ENCODE measurements at places on chromosomes 3 and 15.

GRCh38 chr3:153714016-153714415 is 407.2 kb upstream of the ARHGEF26 start:
- no peak for DNase-seq

GRCh38 chr15:87689716-87690115 is 566.8 kb downstream of the NTRK3 start:
- no peak for DNase-seq

DNA sequence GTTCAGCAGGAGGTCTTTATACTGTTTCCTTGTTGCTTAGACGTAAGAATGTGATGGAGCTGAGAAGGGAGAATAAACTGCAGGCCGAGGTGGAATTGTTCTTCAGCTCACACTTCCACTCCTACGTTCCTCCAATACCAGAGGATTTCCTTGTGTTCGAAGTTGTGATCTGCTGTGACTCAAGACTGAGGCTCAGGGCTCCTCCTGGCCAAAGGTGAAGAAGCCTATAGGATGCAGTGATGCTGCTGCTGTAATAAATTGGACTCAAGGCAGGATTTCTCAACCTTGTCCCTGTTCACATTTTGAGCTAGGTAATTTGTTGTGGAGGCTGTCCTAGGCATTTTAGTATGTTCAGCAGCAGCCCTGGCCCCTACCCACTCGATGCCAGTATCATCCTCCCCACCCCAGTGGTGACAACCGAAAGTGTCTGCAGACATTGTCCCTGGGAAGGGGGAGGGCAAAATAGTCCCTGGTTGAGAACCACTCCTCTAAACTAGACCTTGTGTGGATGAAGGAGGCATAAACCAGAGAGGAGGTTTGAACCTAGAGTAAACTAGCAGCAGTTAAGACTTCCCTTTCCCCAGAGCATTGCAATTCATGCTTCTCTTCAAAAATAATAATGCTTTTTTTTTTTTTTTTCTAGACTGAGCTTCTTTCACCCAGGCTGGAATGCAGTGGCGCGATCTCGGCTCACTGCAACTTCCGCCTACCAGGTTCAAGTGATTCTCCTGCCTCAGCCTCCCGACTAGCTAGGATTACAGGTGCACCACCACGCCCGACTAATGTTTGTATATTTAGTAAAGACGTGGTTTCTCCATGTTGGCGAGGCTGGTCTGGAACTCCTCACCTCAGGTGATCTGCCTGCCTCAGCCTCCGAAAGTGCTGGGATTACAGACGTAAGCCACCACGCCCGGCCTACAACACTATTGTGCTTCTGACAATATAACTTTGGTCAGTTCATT is 11.1 kb downstream of the RAP2B start:
- DNase-seq: no peak

GRCh38 chr15:42919308-42919707 is 1.3 kb downstream of the TTBK2 start:
- DNase-seq: peak; percentile 5

DNA sequence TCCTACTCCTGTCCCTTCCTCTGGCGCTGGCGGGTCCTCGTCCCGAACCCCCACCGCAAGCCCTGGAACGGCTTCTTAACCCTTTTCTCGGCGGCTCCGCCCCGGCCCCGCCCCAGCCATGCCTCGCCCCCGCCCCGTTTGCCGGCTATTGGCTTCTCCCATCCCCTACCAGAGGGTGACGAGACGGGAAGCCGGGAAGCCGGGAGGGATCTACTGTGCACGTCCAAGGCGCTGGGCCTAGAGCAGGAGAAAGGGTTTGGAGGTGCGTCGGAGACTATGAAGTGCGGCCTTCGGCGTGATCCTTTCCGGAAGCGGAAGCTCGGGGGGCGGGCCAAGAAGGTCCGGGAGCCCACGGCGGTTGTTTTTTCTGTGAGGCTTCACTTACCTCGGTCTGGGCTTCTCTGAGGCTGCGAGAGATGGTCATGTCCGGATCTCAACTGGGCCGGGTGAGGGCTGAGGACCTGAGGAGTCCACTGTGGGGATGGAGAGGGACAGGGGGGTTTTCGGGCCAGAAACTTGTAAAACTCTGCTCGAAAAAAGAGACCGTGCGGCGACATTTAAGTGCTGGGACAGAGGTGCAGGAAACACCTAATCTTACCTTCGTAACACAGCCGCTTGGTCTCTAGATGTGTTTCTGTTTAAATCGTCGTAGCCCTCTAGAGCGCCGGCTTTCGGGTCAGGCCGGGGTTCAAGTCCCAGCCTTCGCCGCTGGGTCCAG is 21.4 kb downstream of the ROPN1B start:
- no peak for DNase-seq

DNA sequence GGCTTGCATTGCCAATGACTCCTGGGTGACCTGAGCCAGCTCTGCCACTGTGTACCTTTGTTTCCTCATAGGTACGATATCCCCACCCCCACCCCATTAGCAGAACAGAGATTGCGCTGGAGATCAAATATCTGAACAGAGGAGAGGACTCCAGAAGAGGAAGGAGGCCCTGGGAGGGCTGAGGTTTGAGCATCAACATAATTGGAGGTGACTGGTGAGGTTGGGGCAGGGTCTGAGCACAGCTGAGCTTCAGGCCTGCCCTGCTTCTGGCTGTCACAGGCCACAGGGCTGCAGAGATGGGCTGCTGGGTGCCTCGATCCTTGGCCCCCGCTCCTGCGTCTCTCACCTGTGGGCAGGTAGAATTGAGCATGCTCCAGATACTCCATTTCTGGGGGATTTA is 21.3 kb upstream of the CACNA2D2 start:
- DNase-seq: no peak

GRCh38 chr3:150419076-150419868 is 11.2 kb downstream of the TSC22D2 start:
- no peak for DNase-seq

DNA sequence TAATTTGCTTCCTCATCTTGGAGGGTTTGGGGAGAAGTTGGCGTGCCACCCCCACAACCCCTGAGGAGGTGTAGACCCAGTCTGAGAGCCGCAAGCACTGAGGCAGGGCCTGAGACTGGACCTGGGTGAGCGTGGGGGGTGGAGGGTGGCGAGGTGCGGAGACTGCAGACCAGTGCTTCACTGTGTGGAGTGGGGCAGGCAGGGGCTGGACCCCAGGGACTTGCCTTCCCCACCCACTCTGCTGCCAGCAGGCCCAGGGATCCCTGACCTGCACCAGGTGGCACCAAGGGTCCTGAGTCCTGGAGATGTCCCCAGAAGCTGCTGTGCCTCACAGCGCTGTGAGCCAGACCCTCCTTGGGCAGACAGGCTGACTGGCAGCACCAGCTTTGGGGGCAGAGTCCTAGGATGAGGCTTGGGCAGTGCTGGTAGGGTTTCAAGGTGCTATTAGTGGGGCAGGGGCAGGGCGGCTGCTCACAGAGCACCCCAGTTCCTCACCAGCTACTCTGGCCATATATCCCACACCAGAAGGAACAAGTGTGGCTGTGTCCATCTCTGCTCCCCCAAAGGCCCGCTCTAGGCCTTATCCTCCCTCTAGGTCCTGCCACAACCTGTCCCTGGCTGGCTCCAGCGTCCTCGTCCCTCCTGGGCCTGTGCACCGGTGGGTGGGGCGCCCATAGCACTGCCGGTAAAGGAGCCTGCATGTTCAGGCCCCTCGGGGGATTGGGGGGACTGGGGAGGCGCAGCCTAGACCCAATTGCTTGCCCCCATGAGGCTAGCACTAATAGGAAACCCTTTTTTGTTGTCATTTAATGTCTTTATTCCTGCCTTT is 11.8 kb downstream of the ZBTB47 start:
- DNase-seq: no peak

- no peak for DNase-seq
Measured at GRCh38 chr15:69947394-69947793, 150.3 kb downstream of the TLE3 start.

DNA sequence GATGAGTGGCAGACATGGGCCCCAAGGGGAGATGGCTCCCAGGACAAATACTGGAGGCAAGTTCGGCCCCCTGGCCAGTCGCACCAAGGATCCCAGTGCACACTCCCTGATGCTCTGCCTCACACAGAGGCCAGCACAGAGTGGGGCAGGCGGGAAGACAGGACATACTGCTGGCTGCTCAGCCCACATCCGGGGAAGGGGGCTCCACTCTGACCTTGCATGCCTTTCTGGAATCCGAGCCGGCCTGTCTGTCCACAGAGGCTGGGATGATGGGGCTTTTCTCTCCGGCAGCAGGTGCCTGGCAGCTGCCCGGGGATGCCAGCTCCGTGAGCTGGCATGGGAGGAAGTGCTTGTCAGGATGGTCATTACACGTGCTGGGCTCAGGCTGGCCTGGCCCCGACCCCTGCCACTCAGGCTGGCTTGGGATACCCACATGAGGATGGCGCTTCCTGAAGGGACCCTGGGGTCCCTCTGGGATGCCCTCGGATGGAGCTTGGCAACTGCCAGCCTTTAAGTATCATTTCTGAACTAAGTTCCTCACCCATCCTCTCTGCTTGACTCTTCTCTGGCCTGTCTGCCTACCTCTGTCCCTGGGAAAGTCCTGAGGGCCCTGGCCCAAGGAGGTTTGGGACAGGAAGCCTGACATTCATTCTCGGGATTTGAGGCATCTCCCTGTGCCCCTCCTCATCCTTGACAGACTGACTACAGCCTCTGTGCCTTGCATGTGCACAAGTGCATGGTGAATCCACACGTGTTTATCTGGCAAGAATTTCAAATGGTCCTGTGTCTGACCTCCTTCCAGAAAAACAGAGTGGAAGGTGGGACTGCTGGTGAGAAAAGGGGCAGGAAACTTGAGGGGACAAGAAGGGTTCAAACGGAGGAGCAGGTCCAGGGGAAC is 46.5 kb downstream of the EXOG start:
- no peak for DNase-seq

GRCh38 chr3:9347887-9348286 is 15.0 kb upstream of the THUMPD3 start:
- DNase-seq: no peak

GRCh38 chr3:11568503-11569155 is 75.1 kb downstream of the VGLL4 start:
- peak; percentile 83 for DNase-seq

DNA sequence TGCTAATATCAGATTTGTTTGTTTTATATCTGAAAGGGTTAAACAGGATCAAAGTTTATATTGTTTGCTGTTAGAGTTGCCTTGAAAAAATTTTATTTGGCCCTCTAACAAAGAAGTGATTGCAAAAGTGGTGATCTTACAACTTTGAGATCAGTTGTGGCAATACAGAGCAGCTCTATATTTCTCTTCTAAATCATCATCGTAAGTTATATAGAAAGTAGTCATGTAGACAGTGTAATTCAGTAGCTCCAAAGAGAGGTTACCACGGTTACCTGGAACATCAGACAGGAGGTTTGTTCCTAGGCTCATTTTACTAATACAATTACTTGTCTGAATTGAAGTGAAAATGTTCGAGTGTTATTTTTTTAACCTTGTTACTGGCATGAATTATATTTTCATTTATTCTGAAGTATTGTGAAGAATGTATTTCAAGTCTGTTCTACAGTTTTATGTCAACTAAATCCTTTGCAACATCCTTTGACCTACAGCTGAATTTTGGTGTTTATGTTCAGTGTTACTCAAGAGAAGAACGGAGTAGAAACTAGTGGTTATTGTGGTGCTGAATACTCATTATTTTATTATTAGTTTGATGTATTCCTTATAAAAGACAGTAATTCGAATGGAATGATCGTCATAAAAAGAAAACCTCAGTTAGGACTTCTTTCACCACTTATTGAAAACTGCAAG is 214.2 kb downstream of the NAALADL2 start:
- DNase-seq: no peak

GRCh38 chr15:39613271-39613670 is 32.4 kb downstream of the THBS1 start:
- DNase-seq: no peak

GRCh38 chr3:129442486-129442885 is 2.5 kb downstream of the IFT122 start:
- DNase-seq: no peak

DNA sequence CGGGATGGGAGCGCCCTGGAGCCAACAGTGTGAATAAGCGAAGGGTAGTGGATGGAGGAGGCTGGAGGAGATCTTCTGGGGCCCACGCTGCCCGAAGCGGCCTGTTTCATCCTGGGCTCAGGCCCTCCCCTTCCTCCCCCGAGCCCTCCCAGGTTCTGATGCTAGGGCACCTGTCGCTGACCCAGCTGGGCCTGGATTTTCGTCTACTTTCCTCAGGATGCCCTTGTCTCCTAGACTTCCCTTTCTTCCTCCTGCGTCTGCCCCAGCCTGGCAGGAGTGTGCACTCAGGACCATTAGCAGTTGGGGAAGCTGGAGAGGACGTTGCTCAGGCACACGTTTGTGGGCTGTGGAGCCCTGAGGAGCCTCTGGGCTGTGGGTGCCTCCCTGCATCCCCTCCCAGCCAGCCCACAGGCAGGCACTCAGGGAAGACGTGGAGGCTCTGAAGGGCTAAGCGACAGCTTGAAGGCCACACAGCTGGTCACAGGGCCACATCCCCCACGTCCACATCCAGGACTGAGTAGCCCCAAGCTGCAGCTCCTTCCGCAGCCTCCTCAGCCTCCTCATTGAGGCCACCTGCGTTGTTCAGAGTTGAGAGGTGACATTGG is 23.9 kb upstream of the PIGZ start:
- DNase-seq: no peak

DNA sequence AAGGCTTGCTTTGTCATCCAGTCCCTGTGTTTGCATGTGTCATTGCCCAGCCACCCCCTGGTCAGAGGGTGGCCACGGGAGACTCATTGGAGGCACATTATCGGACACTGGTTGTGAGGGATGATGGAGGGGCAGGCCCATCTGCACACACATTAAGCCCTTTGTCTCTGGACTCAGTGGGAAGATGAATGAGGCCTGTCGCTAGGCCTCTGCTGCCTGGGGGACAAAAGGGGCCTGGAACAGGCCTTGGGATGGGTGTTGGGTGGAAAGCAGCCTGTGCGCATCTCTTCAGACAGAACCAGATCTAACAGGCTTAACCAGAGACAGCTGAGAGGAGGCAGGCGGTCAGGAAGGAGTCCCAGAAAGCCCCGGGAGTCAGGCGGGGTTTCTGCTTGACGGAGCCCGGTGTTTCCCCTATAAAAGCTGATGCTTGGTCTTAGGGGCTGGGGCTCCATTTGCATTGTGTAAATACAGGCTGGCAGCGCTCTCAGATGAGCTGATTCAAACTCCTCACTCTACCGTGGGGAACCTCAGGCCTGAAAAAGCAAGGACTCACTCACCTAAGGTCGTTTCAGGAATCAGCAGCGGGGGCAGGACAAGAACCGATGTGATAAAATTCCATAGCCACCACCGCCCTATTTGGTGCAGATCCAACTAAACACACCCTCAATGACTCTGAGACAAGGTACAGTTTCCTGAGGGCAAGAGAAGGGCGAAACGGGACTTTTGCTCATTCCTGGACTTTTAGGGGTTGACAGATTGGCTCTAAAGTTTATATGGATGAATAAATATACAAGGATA is 17.1 kb upstream of the SKIC8 start:
- no peak for DNase-seq

- no peak for DNase-seq
Measured at GRCh38 chr3:83002869-83003445, 1241.5 kb upstream of the GBE1 start.

DNA sequence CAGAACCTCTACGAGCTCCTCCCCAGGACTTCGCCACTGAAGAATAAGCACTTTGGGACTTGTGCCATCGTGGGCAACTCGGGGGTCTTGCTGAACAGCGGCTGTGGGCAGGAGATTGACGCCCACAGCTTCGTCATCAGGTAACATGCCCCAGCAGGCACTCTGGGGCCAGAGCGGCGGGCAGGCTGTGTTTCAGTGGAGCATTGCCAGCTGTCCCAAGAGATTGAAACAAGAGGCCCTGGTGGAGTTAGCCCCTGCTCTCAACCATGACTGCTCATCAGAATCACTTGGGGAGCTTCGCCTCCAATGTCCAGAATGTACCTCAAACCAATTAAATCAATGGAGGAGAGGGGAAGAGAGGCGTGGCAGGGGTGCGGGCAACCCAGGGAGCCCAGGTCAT is 44.8 kb downstream of the ST8SIA2 start:
- no peak for DNase-seq

All from ACHN (cell line).